ENCODE measurements at places on chromosomes 1 and 21.

DNA sequence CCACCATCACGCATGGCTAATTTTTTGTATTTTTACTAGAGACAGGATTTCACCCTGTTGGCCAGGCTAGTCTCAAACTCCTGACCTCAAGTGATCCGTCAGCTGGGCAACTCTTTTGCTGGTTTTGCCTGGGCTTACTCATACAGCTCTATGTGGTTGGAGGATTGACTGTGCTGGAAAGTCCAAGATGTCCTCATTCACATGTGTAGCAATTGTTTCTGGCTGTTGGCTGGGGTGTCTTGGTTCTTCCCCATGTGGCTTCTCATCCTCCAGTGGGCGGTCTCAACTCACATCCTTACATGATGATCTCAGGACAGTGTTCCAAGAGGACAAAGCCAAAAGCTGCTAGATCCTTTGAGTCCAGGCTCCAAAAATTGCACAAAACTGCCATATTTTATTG is 53.3 kb downstream of the TEX35 start:
- no peak for DNase-seq

- no peak for DNase-seq
These were observed 71.3 kb downstream of the WDR4 start for GRCh38 chr21:42807938-42808613.

DNA sequence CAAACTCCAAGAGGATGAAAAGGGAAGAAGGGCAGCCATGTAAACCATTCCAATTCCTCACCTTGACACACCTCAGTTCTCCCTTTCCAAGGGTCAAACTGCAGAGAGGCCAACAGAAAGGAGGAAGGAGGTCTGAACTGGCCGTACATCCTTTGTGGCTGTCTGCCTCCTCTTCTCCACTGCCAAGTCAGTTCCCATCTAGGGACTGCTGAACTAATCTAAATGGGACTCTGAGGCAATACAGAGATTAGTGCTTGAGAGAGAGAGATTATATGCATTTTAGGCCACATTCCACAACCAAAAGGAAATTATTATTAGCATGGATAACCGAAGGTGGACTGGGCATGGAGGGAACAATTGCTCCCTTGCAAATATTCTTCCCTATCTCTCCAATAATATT is 2.7 kb downstream of the ARHGEF11 start:
- DNase-seq: peak; percentile 24

DNA sequence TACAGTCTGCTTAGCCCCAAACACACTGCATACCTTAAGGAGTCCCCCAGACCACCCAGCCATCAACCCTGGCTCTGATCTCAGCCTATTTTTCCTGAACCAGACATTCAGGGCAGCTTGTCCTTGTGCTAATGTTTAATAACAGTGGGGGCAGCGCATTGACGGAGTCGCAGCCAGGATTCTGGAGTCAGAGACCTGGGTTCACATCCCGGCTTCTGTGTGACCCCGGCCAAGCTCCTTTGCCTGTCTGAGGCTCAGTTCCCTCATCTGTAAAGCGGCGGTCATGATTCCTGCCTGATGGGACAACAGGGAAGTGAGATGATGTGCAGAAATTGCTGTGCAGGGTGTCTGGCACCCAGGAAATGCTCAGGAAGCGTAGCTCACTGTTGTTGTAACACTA is 63.1 kb downstream of the MATN1 start:
- DNase-seq: no peak

- DNase-seq: peak; percentile 82
These were observed 23.5 kb downstream of the ASB17 start for GRCh38 chr1:75908717-75909152.

- DNase-seq: peak; percentile 92
These were observed 575.1 kb upstream of the BEND5 start for GRCh38 chr1:49351768-49352167.

DNA sequence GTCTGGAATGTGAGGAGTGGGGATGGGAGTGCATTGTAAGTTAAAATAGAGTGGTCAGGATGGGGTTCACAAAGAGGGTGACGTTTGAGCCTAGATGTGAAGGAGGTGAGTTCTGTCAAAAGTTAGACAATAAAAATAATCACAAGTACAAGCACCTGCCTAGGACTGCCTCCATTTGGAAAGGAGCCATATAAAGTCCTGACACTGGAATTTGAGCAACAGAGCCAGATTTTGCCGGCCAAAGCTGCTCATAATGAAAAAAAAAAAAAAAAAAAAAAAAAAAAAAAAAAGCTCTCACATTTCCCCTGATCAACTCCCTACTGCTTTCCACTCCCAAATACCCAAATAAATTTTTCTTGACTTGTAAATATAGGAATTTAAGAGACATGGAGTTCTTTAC is 4.1 kb downstream of the PALMD start:
- DNase-seq: no peak

GRCh38 chr21:35046263-35046624 is 2.9 kb downstream of the RUNX1 start:
- DNase-seq: no peak

- DNase-seq: no peak
These were observed 65.5 kb upstream of the SLC45A1 start for GRCh38 chr1:8252266-8252951.

GRCh38 chr1:178796013-178796412 is 71.0 kb downstream of the RALGPS2 start:
- no peak for DNase-seq

GRCh38 chr1:89844860-89845259 is 24.0 kb downstream of the LRRC8D start:
- no peak for DNase-seq

- no peak for DNase-seq
These were observed 110.8 kb downstream of the PLPP3 start for GRCh38 chr1:56468518-56468917.

- DNase-seq: no peak
These were observed 8.4 kb downstream of the PCBP3 start for GRCh38 chr21:45651921-45652320.

- no peak for DNase-seq
These were observed 41.9 kb downstream of the FAM163A start for GRCh38 chr1:179785031-179785431.

- DNase-seq: no peak
These were observed 62.9 kb downstream of the TRABD2B start for GRCh38 chr1:47934243-47934805.

- no peak for DNase-seq
These were observed 32.1 kb downstream of the GRHL3 start for GRCh38 chr1:24351247-24351646.

- DNase-seq: peak; percentile 29
These were observed 113.0 kb upstream of the SLC25A33 start for GRCh38 chr1:9426291-9426711.

- peak; percentile 98 for DNase-seq
These were observed 11.4 kb upstream of the MAGOH start for GRCh38 chr1:53249706-53250105.

DNA sequence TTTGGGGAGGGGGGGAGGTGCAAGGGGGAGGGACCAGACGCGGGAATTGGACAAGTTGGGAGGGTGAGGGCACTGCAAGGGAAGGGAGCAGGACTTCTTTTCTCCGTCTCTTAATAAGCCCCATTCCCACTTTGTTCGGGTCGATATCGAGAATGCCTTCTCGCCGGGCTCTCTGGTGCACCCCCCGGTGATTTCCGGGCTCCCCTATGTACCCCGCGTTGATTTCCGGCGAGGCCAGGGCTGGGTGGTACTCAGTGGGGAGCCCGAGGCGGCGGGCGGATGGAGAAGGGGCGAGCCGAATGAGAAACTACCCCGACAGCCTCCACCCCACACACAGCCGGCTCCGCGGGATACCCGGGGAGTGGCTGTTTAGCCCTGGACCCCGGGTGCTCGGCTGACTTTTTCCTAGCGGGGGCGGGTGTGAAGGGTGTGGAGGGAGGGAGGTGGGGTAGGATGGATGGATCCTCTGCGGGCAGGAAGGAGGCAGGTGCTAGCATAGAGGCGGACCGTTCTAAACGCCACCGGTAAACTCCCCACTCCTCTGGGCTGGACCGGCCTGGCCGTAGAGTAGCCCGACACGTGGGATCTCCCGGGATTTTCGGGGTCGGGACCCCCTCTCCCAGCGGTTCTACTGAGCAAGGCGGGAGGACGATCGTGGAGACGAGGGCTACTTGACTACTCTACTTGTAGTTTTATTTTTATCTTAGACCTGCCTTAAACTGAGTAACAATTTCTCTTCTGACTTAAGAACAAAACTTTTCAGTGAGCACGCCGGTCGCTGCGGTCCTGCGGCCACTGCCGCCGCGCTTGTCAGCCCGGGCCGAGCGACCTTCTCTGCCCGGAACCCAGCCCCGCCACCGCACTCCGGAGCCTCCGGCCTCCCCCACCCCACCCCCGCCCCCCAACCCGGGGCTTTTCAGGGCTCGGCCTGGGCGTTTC is 1.0 kb downstream of the RNF220 start:
- peak; percentile 38 for DNase-seq

DNA sequence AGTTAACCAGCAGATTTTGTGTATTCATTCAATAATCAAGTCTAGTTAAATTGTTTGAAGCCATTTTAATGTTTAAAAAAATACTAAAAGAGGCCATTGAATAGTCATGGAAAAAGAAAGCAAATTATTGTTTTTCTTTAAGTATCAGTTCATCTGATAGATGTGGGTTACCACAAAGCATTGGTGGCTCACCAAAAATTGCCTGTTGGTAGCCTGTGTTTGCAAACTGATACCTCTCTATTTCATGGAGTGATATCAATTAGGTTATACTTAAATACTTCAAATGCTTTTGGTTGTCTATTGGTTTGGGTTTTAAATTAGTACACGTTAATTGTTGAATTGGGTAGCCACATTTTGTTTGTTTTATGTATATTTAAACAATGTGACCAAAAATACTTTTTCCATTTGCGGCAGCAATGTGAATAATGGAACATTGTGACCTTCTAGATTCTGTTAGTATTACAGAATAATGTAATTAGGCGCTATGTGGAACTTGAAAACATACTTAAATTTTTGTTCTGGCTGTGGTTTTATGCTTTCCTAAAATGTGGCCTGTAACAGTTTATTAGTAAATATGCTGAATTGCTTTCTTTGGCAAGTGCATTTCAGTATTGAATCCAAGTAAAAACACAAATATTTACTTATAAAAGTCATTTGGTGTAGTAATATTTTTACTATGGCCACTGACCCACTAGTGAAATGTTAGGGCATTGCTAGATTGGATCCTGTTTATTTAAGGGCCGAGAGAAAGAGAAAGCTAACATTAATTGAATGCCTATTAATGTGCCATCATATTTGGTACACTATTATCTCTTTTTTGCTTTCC is 37.1 kb upstream of the NBL1 start:
- no peak for DNase-seq

GRCh38 chr1:17244821-17245740 is 3.8 kb upstream of the PADI3 start:
- DNase-seq: peak; percentile 25

- DNase-seq: no peak
These were observed 34.0 kb downstream of the ATP5PF start for GRCh38 chr21:25700741-25701140.

DNA sequence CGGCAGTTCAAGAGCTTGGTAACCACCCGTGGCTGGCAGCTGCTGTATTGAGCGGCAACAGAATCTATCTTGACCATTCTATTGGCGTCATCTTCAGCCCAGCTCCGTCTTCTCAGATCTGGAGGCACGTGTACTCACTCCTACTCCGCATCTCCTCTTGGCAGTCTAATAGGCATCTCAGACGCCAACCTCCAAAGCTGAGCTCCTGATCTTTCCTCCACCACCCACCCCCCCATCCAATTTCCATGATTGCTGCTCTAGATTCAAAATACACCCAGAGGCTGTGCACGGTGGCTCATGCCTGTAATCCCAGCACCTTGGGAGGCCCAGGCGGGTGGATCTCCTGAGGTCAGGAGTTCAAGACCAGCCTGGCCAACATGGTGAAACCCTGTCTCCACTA is 84.6 kb upstream of the CASZ1 start:
- DNase-seq: no peak

DNA sequence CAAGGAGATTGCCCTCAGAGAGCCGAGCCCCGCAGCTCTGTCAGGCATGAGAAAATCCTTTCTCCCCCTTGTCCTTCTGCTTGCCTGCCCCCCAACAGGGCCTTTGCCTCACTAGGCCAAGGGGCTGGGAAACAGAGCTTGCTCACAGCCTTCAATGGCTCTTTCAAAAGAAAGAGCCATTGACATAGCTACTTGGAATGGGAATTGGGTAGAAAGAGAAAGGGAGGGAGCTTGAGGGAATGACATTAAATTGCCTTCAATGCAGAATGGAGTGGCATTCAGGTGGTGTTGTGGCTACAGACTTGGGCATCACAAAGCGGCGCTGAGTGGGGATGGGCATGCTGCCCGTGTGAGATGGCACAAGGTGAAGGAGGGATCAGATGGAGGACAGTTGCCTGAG is 13.2 kb downstream of the SYT11 start:
- DNase-seq: no peak

DNA sequence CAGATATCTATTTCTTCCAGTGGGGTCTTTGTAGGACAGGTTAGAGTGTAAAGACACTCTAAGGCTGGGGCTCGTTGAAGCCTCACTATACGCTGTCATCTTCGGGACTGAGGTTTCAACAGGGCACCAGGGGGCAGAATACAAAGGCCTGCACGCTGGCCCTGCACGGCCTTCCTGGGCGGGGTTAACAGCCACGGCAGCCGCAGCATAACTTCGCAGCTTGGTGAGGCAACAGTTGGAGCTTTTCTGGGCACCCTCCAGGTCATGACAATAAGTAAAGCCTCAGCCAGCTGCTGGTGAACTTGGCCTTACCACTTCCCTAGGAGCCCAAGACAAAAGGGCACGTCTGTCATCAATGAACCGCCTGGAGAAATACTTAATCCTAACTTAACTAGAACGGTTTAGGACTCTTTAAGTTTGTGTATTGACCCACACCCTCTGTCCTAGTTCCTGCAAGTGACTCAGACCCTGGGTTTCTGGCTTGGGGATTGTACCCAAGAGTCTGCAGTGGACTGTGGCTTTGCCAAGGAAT is 2.3 kb upstream of the RUNX1 start:
- peak; percentile 89 for DNase-seq

DNA sequence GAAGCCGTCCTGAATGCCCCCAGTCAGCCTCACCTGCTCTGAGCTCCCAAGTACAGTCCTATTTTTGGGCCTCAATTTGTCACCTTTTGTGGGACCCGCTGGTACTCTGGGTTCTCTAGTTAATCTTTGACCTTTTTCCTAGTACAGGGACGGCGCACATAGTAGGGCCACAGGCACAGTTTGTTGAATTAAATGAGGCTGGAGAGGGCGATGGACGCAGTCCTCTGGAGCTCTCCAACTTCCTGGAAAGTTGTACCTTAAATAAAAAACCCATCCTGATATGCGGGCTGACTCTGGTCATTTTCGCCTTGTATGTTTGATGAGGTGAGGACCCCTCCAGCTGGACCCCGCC is 4.8 kb downstream of the FAM110D start:
- no peak for DNase-seq

GRCh38 chr21:21029164-21029563 is 31.0 kb downstream of the NCAM2 start:
- DNase-seq: no peak

GRCh38 chr1:55060133-55060999 is 21.0 kb downstream of the PCSK9 start:
- DNase-seq: no peak

- peak; percentile 93 for DNase-seq
These were observed 26.5 kb downstream of the DMRTB1 start for GRCh38 chr1:53485478-53486394.
